ENCODE measurements at places on chromosomes 5 and 9.
A peak's percentile ranks its signal among the peaks of the same experiment; 100 is the strongest.

- no peak for DNase-seq
These were observed 120.3 kb downstream of the NREP start for GRCh38 chr5:111636736-111637135.

DNA sequence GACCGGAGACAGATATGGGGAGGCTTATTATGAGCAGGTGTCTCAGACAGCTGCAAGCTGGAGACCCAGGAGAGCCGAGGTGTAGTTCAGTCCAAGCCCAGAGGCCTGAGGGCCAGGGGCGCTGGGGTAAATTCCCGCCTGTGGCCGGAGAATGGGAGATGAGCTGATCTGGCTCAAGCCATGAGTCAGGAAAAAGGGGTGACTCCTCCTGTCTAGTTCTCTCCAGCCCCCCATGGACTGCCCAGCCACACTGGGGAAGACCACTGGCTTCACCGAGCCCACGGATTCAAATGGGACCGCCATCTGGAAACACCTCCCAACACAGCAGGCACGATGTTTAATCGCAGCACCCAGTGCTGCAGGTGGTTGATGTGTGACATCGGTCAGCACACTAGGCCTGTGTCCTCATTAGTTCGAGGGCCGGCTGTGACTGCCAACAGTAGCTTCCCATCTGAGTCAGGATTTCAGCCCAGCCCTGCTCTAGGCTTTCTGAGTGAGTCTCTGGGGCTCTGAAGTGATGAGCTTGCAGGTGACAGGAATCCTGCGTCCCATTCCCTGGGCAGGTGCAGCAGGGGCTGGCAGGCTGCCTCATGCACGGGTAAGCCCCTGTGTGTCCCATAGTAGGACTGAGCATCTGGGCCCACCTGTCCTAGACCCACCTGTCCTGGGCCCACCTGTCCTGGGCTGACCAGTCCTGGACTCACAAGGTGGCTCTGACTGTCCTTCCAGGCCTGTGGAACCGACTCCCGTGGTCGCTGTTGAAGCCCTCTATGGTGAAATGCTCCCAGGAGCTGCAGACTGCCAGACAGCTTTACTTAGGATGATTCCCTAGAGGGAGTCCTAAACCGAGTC lies 49.7 kb downstream of the AHRR start:
- no peak for DNase-seq

DNA sequence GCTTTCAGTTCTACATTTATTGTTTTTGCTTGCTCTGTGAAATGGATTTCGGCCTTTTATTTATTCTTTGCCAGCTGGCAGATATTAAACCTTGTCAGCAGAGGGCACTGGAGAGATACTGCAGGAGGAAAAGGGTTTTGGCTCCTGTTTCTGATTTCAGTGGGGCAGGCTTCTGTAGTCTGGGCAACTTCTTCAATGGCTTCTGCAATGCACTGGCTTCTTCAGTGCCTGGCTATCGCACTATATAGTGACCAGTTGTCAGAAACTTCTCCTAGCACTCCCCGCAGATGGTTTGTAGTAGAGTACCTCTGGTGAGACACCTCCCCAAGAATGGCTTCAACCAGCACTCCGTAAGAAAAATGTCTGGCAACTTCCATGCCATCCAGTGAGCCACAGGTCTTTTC lies 3.2 kb upstream of the NFX1 start:
- DNase-seq: peak; percentile 78

DNA sequence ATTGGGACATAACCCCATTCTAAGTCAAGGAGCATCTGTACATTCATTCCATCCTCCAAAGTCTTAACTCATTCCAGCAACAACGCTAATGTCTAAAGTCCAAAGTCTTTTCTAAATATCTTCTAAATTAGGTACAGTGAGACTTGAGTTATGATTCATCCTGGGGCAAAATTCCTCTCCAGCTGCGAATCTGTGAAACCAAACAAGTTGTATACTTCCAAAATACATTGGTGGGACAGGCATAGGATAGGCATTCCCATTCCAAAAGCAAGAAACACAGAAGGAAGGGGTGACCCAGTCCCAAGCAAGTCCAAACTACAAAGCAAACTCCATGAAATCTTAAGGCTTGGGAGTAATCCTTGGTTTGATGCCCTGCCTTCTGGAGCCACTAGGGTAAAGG lies 97.6 kb upstream of the FANCC start:
- no peak for DNase-seq

DNA sequence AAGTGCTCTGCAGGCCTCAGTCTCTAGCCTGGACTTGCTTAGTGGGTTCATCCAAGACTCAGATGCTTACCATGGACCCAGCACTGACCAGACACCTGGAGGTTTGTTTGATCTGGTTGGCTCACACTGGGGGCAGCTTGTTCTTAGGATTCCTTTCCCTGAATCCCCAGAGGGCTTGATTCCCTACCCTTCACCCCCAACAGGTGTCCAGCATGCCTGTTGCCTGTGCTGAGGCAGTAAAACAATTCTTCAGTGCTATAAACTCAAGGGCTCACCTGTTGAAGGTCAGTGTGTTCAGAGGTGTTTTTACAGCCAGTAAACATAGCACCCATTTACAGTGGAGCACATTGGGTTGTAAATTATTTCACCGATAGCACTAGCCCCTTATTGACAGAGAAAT lies 123.8 kb upstream of the KLF4 start:
- DNase-seq: no peak

GRCh38 chr5:61612431-61612830 lies 280.4 kb downstream of the ZSWIM6 start:
- DNase-seq: no peak

DNA sequence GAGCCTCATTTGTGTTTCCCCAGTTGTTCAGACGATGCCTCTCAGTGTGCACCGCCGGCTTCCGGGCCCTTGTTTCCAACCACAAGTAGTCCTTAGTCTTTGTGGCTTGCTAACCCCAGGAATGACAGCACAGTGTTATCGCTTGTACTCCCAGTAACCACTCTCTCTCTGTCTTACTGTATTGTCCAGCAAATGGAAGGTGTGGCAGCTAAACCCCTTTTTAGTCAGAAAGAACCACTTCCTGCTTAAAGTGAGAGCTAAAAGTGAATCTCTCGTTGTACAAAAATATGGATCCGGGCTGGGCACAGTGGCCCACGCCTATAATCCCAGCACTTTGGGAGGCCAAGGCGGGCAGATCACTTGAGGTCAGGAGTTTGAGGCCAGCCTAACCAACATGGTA lies 61.3 kb downstream of the ENC1 start:
- DNase-seq: peak; percentile 96

GRCh38 chr5:163914910-163915309 lies 409.5 kb downstream of the MAT2B start:
- DNase-seq: no peak

DNA sequence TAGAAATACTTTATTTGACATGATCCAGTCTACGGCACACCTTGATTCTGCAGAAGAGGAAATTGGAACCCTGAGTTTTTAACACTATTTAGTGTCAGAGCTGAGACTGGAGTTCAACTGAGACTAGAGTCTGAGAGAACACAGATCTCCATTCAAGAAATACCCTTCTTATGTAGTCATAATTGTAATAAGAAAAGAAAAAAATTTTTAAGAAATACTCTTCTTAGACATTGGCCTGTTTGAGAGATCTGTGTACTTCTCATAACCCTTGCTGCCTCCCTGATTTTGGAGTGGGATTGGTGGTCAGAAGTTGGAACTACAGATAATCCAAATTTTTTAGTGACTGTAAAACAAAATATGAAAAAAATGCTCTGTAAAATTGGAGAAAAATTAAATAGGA lies 253.4 kb downstream of the ARRDC3 start:
- DNase-seq: no peak

DNA sequence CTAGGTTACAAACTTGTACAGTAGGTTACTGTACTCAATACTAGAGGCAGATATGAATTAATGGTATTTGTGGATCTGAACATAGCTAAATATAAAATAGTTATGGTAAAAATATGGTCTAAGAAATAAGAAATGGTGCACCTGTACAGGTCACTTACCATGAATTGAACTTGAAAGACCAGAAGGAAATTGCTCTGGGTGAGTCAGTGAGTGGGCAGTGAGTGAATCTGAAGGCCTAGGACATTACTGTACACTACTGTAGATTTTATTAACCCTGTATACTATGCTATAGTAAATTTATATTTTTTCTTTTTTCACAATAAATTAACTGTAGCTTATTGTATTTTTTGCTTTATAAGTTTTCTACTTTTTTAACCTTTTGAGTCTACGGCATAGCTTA lies 1020.4 kb downstream of the CDH18 start:
- no peak for DNase-seq

- no peak for DNase-seq
These were observed 512 bp downstream of the PLK2 start for GRCh38 chr5:58459146-58460001.

DNA sequence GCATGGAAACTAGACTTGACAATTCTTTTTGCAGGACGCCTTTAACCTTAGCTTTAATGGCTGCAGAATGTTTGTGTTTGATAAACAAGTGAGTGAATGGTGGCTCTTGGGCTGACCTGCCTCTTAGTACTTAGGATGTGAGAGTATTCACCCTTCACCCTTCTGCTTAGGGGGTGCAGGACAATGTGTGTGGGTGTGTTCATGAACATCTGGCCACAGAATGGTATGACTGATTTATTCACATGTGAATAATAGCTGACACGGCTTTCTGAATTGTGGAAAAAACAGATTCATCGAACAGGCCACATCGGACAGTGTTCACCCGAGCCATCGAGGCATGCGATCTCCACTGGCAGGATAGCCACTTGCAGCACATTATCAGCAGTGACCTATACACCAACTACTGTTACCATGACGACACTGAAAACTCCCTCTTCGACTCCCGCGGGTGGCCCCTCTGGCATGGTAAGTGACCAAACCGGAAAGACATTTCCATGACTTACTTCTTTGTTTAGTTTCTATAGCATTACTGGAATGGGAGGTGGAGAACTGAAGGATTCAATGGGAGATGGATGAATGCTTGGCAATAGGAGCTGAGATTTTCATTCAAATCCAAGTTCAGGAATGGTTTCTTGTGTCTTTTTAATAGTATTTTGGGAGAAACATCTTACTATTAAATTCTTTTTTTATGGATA lies 193.6 kb downstream of the ZSWIM6 start:
- DNase-seq: no peak

GRCh38 chr9:13278023-13278367 lies 1.5 kb downstream of the MPDZ start:
- DNase-seq: no peak

- DNase-seq: no peak
These were observed 1.9 kb downstream of the NR5A1 start for GRCh38 chr9:124505006-124505900.

- DNase-seq: no peak
These were observed 130.7 kb upstream of the LHFPL2 start for GRCh38 chr5:78779262-78779661.

GRCh38 chr9:85528607-85529006 lies 213.1 kb downstream of the AGTPBP1 start:
- DNase-seq: no peak

- peak; percentile 45 for DNase-seq
These were observed 426 bp downstream of the FAM114A2 start for GRCh38 chr5:154038261-154038706.

- no peak for DNase-seq
These were observed 145.3 kb upstream of the PAPPA start for GRCh38 chr9:116008278-116008677.

- no peak for DNase-seq
These were observed 8.7 kb upstream of the SH3PXD2B start for GRCh38 chr5:172463031-172463430.

DNA sequence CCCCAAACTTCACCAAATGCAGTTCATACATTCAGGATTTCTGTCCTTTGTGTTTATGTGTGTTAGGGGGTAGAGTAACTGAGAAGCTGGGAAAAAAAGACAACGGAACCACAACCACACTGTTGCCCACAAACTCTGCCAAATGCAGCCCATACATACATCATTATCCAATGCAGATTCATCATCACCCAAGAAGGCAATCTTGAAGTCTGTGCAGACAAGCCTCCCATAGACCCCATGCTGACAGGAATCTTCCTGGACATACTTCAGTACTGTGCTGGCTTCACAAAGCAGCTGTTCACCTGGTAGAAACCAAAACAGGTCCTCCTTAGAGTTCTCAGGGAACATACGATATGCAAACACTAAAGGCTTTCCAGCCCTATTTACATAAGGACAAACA lies 38.9 kb downstream of the MTMR12 start:
- DNase-seq: no peak

GRCh38 chr9:15416880-15417279 lies 5.8 kb upstream of the SNAPC3 start:
- DNase-seq: peak; percentile 34

DNA sequence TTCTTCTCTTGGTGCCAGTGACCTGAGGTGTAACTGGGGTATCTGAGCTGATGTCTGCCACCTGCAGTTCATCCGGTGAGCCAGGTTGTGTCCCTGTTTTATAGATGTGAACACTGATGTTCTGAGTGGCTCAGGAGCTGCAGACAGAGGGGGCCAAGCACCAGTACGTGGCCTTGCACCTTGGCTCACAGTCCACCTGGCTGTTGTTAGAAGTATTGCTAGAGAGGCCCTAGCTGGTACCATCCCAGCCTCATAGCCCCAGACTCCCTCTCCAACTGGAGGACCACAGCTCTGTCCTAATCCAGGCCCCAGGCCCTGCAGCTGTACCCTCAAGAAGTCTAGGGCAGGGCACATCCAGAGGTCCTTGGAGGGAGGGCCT lies 16.2 kb downstream of the PHF2 start:
- DNase-seq: no peak

DNA sequence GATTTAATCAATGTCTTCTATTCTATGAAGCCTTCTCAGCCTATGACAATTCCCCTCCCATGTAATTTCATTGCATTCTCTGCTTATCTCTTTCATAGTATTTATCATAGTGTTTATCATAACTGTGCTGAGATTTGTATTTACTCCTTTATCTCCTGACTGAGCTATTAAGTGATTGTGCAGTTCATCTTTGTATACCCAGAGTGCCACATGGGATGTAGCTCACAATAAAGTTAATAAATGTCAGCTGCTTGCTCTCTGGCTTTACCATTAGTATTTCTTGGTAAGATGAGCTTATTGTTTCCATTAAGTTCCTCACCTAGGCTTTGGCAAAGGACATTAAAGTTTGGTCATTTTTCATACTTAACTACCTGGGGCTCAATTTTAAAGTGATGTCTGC lies 275.1 kb upstream of the MPDZ start:
- no peak for DNase-seq

DNA sequence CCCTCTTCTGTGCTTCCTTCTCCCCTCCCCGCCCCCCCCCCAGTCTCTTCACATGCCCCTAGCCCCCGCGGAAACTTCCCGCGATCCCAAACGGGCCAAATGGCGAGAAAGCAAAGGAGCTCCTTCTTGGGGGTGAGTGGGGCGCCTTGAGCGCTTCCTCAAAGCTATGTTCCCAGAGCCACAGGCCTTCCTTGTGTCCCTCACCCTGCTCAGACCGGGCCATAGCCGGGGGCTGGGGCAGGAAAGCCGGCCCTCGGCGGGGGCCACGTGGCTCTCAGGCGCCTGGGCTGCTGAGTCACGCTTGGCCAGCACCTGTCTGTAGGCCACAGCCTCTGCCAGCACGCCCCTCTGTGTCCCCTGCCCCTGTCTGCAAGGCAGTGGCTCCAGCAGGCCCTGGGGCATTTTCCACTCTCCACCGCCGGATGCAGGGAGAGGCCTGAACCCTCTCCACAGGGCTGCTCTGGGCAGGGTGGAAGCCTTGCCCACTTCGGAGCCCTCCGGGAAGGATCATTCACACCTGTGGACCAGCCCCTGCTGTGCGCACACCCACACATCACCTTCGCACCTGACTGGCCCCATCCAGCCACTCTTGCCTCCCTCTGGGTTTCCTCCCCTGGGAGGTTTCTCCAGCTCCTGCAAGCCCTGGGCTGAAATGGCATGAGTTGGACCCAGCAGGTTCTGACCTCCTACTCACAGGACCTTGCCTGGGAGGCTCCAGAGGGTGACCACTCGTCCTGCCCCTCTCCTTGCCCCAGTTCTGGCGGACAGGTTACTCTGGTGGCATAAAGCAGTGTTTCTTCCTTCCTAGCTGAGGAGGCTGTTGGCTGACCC lies 1.2 kb upstream of the SQSTM1 start:
- DNase-seq: peak; percentile 48

All from activated CD4-positive, alpha-beta T cell treated with anti-CD3 and anti-CD28 coated beads, Interleukin-2, Interleukin-4, amounts not matched to agents 100 ng/mL and 50 ng/mL, durations not matched to agents 16 hours and 8 hours (primary cell).